Breast epithelium (tissue), 4 donors: ENCODE measurements at places on chromosomes 12 and 14. TPM values are rescaled to one million over a fixed set of nuclear protein-coding genes. Genes with fewer than 3 reads are reported as not detected.

GRCh38 chr12:118164798-118165486, 29.0 kb downstream of the PEBP1 start:
- no peaks in the 10 kb centered on the region for H3K36me3 ChIP-seq
- no peaks in the 10 kb centered on the region for H3K4me1 ChIP-seq
- no peak overlapping the region for H3K27ac ChIP-seq
- DNase-seq, result no peak
- H3K27me3 ChIP-seq, result no peaks in the 10 kb centered on the region
- H3K4me3 ChIP-seq, result no peak overlapping the region

DNA sequence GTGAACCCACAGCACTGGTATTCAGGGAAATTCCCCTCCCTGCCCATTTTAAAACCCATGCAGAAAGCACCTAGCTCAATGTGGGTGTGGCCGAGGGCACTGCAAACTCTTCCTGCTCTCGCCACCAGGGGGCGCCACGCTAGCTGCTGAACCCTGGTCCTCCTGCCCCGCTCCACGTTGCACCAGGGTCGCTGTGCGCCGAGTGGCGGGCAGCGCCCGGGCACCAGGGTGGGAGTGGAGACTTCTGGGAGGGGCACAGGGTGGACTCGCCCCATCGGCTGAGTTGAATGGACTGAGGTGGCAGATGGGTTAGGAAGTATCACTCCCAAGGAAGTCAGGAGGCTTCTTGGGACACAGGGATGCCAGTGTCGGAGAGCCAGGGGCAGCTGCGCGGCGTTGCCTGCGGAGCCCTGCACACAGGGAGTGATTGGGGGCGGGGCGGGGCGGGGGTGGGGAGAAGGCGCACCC, 48.1 kb upstream of the BCL11B start:
- no peaks in the 10 kb centered on the region for H3K4me1 ChIP-seq
- peak; percentile 14 for DNase-seq

The ARHGEF25 gene
- 8.3 TPM for total RNA-seq

The RGS6 gene
- 4.5 TPM for total RNA-seq
